ENCODE measurements at places on chromosomes 7 and 10.
A peak's percentile ranks its signal among the peaks of the same experiment; 100 is the strongest.

- no peak for DNase-seq
Measured at GRCh38 chr10:23342213-23342884, 2.2 kb downstream of the C10orf67 start.

- no peak for DNase-seq
Measured at GRCh38 chr7:75772081-75773077, at the start of gene CCL26. CCL26 (minus strand) TSS chr7:75772211; CDS start chr7:75772176, 35 bp downstream.

DNA sequence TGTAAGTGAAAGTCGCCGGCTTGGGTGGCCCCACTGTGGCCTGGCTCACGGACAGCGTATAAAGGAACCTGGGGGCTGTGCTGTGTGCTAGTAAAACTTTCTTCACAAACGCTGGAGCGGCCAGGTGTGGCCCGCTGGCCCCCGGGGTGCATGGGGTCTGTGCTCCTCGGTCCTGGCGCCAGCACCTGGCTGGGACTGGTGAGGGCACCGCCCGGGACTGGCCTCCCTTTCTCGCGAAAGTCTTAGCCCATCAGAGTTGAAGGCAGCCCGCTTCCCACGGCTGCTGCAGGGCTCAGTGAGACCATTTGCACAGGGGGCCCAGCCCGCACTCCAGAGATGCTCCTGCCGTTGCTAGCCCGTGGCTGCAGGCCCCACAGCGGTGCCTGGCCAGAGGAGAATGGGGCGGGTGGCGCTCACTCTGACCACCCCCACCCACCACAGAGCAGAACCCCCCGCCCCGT, 5.8 kb downstream of the PWWP2B start:
- DNase-seq, result no peak

GRCh38 chr7:157805713-157806112, 468.9 kb downstream of the DNAJB6 start:
- no peak for DNase-seq

DNA sequence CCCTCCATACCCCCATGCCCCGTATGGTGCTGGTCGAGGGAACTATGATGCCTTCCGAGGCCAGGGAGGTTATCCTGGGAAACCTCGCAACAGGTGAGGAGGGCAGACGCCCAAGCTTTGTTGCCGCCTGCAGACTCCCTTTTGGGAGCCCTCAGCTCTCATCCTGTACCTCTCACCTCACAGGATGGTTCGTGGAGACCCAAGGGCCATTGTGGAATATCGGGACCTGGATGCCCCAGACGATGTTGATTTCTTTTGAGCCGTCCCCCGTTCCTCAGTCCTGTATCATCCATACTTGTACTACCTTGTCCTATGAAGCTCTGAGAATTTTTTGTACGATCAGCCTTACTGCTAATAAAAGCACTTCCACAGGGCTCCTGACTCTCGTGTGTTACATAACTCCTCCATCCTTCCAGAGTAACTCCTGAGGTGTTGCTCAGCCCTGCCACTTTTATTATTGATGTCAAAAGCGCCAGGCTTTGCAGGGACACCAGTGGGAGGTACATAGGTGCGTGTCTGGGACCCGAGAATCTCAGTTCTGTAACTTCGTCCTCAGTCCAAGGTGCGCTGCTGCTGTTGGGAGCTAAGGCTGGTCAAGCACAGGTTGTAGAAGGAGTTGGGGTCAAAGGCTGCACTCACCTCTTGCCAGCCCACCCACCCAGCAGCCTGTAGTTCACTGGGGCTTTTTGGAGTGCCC, 1.1 kb downstream of the UFSP1 start:
- DNase-seq, result no peak

DNA sequence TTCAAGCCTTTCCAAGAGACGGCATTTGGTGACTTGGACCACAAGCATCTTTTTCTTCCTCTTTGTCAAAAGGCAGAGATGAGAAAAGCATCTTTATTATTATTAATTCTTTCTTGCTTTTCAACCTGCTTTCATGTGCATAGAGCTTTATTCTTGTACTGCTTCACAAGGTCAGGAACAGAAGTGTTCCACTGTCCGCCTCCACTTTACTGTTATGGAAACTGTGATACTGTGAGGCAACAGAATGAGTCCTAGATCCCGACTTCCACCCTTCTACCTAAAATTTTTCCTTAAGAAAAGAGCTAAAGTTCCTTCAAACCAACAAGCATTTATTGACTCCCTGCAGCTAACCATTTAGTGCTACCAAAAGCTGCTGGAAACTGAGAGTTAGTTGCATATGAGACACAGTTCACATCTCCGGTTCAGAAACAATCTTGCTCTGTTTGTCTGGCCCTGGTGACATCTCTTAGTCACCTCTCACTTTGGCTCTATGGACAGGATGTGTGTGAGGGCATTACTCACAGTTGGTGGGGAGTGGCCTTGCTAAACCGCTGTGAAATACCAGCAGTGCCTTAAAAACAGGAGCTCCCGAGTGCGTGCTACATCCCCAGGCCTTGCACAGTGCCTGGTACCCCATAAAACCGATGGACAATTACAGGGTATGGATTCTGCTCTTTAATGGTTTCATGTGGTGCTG, 77.1 kb upstream of the TRIL start:
- DNase-seq, result no peak

GRCh38 chr7:14690486-14690885, 212.1 kb downstream of the DGKB start:
- DNase-seq, result no peak

DNA sequence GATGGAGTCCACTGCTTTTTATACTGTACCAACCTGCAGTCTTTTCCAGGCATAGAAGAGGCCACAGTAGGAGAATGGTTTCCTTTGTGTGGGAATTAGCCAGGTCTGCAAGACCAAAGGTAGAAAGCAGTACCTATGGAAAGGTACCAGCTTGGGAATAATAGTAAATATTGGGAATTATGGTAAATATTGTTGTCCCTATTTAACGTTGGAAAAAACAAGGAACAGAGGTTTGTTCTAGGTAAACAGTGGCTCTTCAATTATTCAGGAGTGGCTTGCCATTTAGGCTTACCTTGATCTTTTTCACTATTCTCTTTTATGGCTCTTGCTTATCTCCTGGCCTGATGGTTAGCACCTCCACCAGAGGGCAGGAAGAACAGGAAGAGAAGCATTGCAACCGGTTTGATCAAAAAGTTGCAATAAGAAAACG, 43.9 kb upstream of the GSAP start:
- DNase-seq, result no peak

DNA sequence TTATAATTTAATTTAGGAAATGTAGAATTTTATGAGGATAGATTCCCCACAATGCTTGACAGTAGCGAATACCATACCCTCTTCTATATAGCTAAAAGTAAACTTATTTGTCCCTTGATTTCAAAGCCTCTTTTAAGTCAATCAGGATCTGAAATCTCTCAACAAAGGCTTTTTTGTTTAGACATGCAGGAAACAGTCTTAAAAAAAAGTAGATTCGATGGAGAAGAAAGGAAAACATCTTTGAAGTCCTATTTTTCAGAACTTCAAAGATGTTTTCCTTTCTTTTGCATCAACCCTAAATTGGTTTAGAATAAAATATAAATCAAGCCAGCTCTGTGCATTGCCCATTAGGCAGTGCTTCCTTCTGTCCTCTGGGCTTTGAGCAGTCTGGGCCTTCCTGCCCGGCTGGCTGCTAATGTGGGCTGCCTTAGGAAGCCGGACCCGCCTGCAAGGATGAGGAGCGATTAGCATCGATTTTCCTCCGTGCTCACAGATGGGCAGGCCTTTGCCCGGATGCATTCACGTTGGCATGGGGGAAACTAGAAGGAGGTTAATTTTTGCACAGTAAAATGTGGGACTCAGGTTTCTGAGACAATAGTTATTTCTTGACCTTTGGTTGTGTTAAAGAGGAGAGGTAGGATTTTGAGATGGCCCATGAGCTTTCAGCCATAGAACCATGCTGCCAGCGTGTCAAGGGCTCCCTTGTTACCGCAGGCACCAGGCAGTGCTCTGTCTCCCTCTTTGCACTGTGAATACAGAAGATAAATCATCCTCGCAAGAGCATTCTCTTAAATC, 15.5 kb downstream of the MSRB2 start:
- peak; percentile 54 for DNase-seq

GRCh38 chr10:120521880-120522279, 64.9 kb downstream of the PLPP4 start:
- DNase-seq, result no peak

DNA sequence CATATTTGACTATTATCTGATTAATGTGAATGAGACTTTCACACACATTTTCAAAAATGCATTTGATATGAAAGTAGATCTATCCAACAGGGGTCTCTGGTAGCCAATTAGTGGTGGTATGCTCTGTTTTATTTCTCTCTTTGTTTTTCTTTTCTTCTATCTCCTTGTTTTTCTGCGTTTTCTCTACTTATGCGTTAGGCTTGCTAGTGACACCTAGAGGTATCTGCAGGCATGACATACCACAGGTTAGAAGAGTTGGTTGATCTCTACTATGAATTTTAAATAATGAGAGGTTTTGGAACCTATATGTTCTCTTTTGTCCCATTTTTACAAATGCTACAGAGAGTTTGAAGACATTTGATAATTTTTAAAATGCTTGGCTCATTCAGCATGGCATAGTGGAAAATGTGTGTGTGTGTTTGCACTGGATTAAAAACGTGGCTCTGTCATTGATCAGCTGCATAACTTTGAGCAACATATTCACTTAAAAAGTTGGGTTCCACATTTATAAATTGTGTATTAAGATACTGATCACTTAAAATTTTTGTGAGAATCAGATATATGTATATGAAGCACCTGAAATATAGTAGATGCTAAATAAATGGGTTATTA, 28.1 kb upstream of the PLXDC2 start:
- peak; percentile 17 for DNase-seq

- no peak for DNase-seq
Measured at GRCh38 chr7:81236560-81236959, 317.7 kb upstream of the SEMA3C start.

DNA sequence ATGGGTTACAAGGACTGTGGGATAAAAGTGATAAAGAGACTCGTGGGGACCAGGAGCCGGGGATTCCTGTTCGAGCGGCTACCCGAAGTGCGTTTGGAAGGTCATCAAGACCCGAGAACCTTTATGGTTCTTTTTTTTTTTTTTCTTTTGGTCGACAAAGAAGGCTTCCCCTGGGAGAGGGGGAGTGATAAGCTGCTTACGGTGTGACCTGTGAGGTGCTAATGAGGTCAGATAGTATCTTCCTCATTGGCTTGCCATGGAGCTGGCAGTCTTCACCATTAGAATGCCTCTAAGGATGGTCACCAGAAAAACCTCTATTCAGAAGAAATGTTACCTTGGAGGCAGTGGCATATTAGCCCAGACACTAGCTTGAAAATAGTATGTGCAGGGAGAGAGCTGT, 92.3 kb upstream of the STEAP4 start:
- no peak for DNase-seq

GRCh38 chr7:82098414-82098813, 328.6 kb upstream of the HGF start:
- DNase-seq, result no peak

- DNase-seq, result no peak
Measured at GRCh38 chr7:11779864-11780674, 51.9 kb downstream of the THSD7A start.

DNA sequence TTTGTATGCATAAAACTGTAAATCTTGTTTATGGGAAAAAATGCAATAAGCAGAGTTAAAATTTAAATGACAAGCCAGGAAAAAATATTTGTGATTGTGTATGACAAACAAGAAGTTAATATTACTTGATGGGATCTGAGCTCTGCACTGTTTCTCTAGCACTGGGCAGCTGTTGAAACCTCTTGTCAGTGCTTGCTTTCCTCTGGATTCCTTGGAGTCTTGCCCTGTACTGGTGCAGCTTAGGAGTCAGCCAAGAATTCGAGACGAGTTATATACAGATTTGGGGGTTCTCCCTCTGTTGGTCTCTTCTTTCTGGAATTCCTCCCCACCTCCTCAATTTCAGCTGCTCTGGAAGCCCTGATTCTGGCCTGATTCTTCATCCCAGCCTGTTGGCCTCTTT, 24.3 kb upstream of the OPN4 start:
- DNase-seq, result no peak

- DNase-seq, result no peak
Measured at GRCh38 chr7:126818393-126819196, 434.1 kb downstream of the GRM8 start.

- DNase-seq, result no peak
Measured at GRCh38 chr7:97126483-97127171, 9.1 kb downstream of the SDHAF3 start.

DNA sequence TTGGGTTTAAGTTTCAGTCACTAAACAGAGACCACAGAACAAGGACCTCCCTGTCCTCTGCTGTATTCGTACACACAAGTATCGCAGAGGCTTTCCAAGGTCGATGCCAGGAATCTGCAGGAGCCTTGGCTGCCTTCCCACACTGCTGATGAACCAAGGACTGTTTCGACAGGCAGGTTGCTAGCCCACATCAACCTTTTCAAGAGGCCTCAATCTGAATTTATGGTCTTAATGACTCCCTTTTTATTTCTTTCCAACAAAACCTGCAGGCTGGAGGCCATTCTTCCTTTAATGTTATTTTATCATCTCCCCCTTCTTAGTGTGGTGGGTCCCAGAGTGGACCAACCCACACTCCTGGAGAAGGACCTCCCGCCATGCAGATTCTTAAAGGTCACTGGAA, 45.6 kb downstream of the JCAD start:
- no peak for DNase-seq

- DNase-seq, result no peak
Measured at GRCh38 chr7:39620486-39620885, 2.9 kb upstream of the RALA start.

- no peak for DNase-seq
Measured at GRCh38 chr7:46424934-46425333, 503.9 kb upstream of the IGFBP3 start.

DNA sequence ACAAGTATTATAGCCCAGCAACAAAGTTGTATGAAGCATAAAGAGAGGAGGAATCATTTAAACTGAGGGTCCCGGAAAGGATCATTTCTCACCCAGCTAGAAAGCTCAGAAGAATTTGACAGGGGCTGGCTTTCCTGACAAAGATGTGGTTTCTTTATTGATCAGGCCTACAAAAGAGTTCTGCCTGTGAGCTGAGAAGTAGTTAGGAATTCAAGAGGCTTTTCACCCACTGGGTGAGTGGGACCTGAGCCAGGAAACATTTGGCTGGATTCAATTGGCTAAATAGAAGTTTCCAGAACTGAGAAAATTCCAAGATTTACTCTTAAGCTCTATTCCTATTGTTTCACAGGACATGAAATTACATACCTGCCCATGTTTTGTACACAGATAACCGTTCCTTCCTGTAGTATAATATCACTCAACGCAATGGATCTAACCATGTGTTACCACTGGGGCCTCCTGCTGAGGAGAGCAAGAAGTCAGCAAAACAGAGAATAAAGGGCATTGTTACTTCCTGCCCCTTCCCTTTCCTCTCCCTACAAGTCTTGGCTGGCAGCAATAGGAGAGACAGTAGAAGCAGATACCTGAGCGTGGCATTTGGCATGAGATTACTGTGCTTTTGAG, 53.9 kb upstream of the PAPSS2 start:
- no peak for DNase-seq

DNA sequence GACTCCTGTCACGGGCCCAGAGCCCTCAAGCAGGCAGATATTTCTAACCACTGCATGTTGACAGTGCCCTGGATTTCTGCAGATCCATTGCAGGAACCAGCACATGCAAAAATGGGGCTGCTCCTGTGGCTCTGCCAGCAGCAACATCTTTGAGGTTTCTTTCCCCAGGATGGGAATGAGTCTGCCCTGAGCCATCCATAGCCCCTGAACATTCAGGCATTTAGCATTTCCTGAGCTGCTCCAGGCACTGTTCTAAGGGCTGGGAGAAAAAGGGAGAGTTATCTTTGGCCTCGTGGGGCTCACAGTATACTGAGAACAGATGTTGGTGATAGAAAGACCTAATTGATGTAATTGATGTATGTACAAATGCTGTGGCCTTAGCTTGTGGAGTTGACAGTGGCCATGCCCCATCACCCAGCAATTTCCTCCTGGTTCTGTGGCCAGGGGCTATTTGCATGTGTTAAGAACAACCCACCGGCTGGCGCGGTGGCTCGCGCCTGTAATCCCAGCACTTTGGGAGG, 66.0 kb upstream of the LRRC4 start:
- no peak for DNase-seq

Data from retina (tissue), 1 donor.